Activated CD4-positive, alpha-beta T cell treated with anti-CD3 and anti-CD28 coated beads, Interleukin-2, amount 50 U/mL, for 4 hours (primary cell): ENCODE measurements at places on chromosomes 2 and 18.

DNA sequence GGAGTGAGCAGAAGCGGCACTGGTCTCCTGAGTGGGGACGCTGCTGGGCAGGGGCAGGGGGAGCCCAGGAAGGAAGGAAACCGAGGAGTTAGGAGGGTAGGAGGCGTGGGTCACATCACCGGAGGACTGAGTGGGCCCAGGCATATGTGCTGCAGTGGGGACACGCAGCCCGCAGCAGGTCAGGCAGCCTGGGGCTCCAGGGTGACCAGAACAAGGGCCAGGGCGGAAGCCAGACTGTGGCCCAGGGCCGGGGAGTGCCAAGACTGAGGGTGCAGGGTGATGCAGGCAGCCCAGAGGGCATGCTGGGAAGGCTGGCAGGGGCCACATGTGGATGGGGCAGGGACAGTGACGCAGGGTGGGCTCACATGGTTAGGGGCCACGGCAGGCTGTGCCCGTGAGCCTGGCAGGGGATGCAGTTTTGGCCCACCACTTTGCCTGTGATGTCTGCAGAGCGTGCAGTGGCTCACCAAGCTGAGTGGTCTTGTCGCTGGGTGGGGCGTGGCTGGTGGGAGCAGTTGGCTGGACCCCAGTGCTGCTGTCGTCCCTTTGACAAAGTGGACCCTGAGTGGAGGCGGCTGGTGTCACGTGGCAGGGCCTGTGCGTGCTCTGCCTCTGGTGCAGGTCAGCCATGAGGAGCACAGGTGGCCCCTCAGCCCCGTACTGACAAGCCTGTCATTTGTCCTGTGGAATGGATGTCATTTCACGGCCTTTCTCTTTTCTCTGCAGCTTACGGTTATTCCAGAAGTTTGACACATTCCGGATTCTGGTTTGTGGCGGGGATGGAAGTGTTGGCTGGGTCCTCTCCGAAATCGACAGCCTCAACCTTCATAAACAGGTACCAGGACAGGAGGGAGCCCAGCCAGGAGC is 87.1 kb downstream of the DGKD start:
- DNase-seq, result no peak

DNA sequence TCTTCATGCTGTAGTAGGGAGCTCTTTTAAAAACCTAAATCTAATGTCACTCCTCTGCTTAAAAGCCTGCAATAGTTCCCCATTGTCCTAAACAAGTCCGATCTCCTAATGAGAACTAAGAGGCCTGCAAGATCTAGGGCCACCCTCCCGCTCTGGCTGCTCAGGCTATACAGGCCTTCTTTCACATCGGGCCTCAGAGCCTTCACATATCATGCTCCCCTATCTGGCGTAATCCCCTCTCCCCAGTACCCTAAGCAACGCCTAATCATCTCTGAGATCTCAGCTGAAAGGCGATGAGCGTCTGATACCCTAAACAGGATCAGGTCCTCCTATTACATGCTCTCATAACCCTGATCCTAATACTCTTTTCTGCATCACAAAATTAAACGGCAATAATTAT is 1.9 kb downstream of the MAP4K3 start:
- DNase-seq, result no peak

DNA sequence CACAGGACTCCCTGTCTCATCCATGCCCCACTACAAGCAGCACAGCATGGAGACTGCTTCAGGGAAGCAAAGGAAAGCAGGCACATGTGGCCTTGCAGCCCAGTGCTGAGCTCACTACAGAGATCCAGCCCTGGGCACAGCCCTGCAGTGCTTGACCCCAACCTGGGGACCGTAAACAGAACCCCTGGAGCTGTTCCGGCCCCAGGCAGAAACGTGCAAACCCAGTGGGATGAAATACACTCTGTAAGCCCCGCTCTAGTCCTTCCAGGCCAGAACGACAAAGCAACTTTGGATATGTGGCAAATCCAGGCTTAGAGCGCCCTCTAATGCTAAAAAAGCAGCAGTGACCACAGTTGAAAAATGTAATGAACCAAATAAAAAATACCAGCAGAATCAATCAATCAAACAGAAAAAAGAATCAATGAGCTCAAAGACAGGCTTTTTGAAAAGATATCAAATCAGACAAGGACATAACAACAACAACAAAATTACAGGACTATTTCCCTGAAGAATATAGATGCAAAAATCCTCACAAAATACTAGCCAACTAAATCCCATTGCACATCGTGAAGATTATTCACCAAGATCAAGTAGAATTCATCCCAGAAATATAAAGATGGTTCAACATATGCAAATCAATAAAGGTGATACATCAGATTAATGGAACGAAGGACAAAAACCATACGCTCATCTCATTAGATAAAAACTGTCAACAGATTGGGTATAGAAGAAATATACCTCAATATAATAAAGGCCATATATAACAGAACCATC is 45.6 kb downstream of the ZNF519 start:
- no peak for DNase-seq

DNA sequence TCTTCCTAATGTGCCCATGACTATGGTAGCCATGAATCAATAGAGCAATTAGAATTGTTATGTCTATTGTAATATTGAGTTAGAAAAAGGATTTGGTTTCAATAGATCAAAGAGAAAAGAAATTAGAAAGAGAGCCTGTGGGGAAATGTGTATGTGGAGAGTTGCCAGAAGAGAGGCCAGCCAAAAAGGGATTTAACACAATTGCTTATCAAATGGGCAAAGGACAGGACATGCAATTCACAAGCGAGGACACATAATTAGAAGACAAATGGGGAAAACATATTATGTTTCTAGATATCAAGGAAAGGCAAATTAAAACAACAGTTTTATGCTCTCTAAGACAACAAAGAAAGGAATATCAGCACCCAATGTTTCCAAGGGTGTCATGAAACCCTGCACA is 403.2 kb upstream of the KLHL29 start:
- DNase-seq, result no peak

GRCh38 chr2:47501374-47502200 is 98.6 kb downstream of the MSH2 start:
- DNase-seq, result no peak

- no peak for DNase-seq
These were observed 1.9 kb downstream of the DNMT3A start for GRCh38 chr2:25339791-25340180.
